ENCODE measurements at places on chromosomes 1 and 21.

DNA sequence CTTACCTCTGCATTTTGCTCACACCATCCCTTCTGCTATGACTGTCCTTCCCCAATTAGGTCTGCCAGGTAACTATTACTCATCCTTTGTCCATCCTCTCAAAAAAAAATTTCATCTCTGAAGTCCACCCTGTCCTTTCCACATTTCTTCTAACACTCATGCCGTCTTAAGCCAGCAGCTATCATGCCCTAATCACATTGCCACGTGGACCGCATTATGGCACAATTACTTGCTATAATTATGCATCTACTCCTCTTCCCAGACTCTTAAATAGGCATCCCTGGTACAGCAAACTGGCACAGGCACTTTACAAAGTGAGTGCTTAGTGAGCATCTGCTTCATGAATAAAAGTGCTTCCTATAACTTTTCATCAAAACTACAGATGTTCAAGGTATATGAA, 295.4 kb upstream of the ESRRG start:
- DNase-seq = no peak

GRCh38 chr1:19620786-19621185, 23.3 kb upstream of the NBL1 start:
- DNase-seq = no peak

DNA sequence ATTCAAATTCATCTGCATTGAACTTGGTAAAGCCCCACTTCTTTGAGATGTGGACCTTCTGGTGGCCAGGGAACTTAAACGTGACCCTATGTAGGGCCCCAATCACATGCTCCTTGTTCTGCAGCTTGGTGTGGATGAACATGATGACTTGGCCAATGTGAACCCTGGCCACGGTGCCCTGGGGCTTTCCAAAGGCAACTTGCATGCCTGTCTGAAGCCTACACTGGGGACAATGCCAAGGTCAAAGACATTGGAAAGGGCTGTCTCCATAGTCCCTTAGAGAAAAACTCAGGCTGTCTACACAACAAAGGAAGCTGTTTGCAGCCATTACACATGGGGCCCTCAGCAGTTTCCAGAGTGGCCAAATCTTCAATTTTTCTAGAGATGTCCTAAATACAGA, 8.9 kb upstream of the VPS13D start:
- no peak for DNase-seq

- no peak for DNase-seq
These were observed 8.9 kb upstream of the NEK2 start for GRCh38 chr1:211684331-211684730.

DNA sequence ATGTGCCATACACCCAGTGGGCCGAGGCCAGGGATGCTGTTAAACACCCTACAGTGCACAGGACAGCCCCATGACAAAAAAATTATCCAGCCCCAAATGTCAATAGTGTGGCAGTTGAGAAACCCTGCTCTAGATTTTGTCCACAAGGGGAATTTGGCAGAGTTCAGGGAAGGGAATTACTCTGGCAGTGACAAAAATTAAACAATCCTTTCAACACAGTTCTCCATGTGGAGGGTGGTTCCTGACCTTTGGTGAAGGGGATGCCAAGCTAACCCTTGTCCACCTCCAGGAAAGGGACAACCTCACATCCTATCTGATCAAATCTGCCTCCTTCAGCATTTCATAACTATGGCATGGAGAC, 28.4 kb upstream of the CD84 start:
- DNase-seq = no peak

- no peak for DNase-seq
These were observed 83.0 kb upstream of the GADD45A start for GRCh38 chr1:67601955-67602354.

- DNase-seq = no peak
These were observed 32.9 kb downstream of the HSF2BP start for GRCh38 chr21:43626390-43626789.

DNA sequence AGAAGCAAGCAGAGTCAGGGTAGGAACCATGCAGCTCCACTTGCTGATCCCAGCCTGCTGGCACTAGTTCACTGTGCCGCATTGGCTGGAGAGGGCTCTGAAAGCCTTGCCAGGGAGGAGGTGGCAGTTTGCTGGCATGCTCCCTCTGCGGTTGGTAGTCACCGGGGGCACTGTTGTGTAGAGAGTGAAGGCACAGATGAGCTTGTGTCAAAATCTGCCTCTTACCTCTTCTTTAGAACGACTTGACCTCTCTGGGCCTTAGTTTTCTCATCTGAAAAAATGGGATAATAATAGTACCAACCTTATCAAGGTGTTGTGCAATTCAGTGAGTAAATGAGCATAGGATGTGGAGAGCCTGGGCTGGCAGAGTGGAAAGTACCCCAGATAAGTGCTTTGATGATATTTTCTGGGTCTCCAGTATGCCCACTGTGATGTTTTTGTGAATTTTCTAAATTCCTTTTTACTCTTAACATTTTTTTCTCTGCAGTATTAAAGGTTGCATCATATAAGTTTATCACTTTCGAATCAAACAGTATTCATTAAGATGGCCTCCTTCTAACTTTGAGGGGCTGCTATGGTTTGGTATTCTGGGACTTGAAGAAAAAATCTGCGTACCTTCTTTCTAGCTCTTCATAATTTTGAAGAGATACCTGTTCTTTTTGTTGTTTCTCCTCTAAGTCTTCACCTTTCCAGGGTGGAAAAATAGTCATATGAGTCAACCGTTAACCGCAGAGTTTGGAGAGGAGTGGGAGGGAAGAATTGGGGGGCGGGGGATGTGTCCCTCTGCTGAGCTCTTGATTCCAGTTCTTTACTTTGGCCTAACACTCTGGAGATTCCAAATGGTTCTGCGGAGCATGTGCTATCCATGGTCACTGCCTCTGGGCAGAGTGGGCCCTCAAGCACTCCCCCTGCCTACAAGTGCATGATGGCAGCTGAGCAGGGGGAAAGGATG, 26.8 kb downstream of the SZRD1 start:
- DNase-seq = no peak

Measured in T-helper 17 cell (primary cell).